ENCODE measurements at places on chromosomes 13 and 19.

- DNase-seq: no peak
These were observed 14.9 kb downstream of the STK11 start for GRCh38 chr19:1220477-1220930.

DNA sequence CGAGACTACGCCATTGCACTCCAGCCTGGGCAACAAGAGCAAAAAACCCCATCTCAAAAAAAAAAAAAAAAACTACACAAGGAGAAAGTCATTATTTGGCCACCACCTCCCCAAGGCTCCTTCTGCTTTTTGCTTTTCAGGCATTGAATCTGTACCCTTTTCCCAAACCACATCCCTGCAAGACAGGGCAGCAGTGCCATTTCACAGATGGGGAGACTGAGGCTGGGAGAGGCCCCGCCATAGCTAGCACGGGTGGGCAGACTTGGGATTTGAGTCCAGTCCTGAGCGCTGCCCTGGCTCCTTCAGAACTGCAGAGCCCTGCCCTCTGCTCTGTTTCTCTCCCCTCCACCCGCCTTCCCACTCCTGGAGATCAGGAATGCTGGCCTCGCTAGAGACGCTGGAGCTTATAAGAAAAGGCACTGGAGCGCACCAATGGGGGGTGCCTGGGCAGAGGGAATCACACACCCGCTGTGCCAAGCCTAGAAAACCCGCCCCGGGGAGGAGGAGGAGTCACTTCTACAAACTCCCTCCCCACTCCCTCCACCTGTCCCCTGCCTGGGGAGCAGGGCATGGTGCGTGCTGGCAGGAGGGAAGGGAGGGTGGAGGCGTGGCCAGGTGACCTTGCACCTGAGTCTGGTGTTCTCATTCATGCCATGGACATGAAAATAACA, 17.6 kb downstream of the TJP3 start:
- peak; percentile 76 for DNase-seq

GRCh38 chr19:17679526-17680229, 8.5 kb downstream of the UNC13A start:
- no peak for DNase-seq

- DNase-seq: no peak
These were observed 34.6 kb upstream of the SLC46A3 start for GRCh38 chr13:28753208-28753892.

GRCh38 chr13:58985845-58986244, 1177.9 kb downstream of the DIAPH3 start:
- no peak for DNase-seq

DNA sequence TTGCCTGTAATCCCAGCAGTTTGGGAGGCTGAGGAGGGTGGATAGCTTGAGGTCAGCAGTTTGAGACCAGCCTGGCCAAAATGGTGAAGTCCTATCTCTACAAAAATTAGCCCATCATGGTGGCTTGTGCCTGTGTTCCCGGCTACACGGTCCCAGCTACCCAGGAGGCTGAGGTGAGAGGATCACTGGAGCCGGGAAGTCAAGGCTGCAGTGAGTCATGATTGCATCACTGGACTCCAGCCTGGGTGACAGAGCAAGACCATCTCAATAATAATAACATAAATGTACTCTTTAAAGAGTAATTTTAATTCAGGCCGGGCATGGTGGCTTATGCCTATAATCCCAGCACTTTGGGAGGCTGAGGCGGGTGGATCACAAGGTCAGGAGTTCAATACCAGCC, 38.7 kb downstream of the SKA3 start:
- DNase-seq: no peak

DNA sequence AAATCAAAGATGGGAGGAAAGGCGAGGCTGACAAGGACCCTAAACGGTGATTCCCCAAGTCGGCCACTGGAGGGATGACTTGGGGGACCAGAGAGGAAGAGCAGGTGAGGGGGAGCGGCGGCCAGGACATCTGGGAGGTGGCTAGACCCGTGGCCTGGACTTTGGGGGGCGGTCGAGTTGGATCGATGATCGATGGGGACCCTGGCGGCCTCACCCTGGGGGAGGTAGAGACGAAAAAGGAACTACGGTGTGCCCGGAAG, 7.7 kb upstream of the CIRBP start:
- DNase-seq: no peak

- no peak for DNase-seq
These were observed 404.4 kb downstream of the SPRY2 start for GRCh38 chr13:79936368-79937136.

DNA sequence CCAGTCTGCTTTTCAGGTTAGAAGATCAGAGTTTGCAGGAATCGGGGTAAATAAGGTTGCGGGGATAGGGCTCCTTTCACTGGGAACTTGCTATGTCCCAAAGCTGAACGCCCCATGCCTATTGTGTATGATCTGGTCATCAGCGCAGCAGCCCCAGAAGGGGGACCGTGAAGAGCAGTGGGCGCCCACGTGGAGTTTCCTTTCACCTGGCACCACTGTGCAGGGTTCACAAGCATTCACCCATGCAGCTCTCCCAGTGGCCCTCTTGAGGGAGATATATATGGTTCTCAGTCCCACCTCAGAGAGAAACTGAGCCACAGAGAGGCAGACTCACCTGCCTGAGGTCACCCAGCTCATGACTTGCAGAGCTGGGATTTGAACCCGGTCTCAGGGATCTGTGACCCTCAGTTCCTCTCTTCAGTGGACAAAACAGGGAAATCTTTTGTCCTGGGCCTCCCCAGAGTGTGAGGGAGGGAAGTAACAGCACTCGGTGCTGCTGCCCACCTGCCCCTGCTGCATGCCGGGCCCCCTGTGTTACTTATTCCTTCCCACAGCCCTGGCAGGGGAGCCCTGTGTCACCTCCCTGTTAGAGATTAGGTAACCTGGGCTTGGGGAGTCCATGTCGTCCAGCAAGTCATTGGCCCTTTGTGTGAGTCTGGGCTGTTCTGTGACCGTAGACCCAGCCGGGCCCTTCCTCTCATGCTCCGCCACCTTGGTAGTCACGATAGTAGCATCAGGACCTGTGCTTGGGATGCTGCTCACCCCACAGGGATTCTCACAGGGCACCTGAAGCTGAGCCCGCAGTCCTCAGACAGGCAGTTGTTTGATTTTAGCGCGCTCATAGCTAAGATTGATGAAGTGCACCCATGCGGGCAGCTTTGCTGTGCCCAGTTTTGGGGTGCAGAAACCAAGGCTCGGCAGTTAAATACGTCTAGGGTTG, 27.9 kb downstream of the PPP5C start:
- no peak for DNase-seq

DNA sequence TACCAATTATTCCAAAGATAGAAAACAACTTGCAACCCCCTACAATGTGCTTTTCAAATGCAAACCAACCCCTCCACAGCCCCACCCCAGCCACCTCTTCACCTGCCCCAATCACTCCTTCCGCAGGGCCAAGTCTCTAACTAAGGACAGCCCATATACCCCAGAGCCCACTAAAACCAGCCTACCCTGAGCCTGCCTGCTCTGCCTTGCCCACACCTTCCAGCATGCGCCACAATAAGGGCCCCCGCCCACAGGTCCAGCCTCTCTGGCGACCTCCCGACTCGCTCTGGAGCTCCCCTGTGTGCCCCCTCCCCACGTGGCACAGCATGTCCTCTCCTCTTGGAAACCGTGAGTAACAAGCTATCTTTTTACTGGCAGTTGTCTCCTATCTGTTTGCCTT, 42.8 kb upstream of the MEDAG start:
- DNase-seq: no peak

GRCh38 chr13:31433207-31433606, 233.4 kb downstream of the B3GLCT start:
- DNase-seq: no peak

DNA sequence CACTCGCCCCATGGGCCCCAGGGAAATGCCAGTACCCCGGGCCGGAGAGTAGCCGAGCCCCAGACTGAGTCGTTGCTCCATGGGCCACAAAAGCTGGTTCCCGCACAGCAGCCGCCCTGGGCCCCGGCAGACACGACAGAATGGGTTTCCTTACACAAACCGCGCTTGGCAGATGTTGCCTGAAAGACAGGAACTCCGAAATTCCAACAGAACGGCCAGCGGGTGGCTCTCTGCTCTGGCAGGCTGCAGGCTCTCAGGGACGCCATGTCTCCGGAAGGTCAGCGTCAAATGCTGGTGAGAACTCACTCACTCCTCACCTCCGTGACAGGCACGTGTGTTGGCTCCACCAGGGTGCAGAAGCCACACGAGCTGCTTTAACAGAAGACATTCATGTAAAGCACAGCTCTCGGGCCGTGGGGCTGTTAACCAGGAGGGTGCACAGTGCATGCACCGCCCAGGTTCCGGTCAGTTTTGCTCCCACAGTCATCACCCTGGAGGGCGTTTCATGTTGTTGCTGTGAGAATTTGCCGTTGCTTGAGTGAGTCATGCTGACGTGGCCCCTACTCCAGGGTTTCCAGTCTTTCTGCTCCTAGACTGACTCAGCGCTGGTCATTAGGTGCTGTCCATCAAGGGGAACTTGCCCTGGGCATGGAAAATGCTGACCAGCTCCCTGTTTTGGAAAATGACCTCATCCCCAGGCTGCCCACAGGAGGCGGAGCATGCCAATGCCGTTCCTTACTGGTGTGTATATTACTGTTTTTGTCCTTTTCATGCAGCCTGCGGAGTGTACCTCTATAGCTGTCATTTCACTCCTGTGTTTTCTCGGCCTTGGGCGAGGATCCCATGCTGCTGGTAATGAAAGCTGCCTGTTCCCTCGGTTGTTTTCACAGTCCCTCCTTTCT, 44.8 kb downstream of the ANKRD10 start:
- DNase-seq: no peak

- DNase-seq: no peak
These were observed 10.1 kb upstream of the CEACAM19 start for GRCh38 chr19:44661205-44661604.

DNA sequence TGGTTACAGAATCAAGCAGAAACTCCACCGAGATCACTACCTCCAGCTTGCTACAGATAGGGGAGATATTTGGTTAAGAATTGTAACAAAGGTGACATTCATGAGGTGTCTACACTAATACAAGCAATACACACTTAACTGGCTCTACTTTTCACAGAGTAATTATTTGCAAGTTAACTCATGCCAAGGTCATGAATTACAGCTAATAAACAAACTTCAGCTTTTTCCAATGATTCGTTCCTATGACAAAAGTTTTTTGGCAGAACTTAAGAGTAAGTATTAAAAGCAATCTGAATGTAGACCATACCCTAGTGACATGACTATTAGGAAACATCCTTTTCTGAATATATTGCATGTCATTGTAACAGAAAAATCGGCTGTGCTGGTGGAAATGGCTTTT, 72.1 kb downstream of the LHFPL6 start:
- no peak for DNase-seq

DNA sequence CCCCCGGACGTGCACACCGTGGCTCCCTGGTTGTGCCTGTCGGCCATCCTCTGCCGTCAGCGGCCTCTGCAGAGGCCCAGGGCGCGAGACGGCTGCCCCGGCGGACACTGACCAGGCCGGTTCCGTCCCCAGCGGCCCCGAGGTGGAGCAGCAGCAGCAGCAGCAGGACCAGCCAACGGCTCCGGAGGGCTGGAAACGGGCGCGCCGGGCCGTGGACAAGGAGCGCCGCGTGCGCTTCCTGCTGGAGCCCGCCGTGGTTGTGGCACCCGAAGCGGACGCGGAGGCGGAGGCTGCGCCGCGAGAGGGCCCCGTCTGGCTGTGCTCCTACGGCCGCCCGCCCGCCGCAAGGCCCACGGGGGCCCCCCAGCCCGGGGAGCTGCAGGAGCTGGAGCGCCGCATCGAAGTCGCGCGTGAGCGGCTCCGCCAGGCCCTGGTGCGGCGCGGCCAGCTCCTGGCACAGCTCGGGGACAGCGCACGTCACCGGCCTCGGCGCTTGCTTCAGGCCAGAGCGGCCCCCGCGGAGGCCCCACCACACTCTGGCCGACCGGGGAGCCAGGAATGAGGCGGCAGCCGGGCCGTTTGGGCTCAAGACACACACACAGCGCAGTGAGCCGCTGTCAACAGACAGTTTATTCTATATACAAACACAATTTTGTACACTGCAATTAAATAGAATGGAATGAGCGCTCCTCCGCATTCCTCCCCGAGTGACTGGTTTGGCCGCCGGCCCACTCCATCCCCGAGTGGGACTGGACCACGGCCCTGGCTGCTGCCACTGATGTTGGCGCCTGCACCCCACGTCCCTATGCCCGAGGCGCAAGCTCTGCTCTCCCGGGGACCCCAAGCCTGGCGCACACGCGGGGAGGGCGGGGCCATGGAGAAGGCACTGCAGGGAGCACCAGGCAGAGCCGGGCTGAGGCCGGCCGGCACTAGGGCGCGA, 9.1 kb downstream of the GRIN3B start:
- DNase-seq: no peak

DNA sequence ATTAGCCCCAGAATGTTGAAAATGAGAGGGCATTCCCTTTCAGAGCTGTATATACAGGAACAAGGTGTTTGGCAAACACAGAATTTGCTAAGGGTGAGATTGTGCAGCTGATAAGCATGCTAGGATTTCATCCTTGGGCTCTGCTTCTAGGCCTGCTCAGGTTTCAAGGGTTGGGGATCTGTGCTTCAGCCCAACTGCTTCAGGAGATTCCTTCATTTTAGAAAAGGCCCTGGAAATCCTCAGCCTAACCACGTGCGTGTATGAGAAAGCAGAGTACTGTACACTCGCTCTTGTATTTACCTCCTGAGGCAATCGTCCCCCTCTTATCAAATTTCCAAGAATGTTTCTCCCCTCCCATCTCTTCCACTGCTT, 291.6 kb upstream of the ARGLU1 start:
- no peak for DNase-seq

DNA sequence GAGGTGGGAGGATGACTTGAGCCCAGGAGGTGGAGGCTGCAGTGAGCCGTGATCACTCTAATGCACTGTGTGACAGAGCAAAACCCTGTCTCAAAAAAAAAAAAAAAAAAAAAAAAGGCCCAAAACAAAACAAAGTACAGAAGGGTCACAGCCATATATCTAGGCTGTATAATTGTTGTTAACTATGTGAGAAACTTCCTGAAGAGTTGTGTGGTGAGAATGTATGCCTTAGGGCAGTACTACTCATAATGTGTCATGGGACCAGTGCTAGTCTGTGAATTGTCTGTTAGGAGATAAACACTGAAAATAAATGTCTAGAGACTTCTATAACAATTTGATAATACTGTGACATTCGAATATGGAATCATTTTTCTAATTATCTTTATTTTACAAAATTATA, 43.1 kb downstream of the PAN3 start:
- no peak for DNase-seq

DNA sequence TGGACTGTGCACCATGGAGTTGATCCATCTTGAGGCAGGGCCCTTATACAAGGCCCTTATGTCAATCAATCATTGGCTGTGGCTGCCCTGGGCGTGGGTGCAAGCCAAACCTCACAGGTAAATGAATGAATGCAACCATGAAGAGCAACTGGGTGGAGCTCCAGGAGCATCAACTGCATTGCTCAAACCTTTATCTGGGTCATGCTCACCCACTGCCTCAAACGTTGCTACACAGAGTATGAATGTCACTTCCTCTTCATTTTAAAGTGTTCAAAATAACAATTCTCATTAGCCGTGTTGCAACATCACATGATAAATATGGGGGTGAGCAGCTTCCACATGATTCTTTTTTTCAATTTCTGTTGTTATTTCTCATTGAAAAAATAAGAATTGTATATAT, 6.4 kb upstream of the ZNF333 start:
- no peak for DNase-seq

- DNase-seq: no peak
These were observed 101.8 kb downstream of the SOX1 start for GRCh38 chr13:112168761-112169160.

GRCh38 chr13:50170447-50171037, 155.3 kb downstream of the KCNRG start:
- DNase-seq: no peak

GRCh38 chr19:18143902-18144301, 9.1 kb upstream of the PIK3R2 start:
- no peak for DNase-seq

All from NCI-H345 (cell line).